ENCODE measurements at places on chromosomes 1 and 21. TPM values are rescaled to one million over a fixed set of nuclear protein-coding genes. Genes with fewer than 3 reads are reported as not detected.

Gene CFAP74
- 0.04 TPM for polyA plus RNA-seq

Gene INKA2
- 0.53 TPM for polyA plus RNA-seq

DNA sequence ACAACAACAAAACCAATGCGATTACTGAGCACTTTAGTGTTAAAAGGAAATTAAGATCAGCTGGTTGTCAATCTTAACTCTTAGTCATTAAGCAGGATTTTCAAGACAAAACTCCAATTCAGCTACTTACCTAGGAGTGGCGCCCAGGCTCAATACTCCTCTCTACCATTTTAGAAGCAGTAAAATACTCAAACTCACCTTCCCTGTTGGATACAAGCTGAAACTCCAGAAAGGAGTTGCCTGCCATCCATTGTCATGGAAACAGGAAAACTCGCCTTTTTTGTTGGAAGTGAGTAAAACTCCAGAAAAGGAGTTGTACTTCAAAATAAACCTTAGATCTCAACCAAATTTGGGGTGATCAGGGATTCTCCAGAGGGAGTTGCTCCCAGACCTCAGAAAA, 127.0 kb upstream of the F3 start:
- DNase-seq = no peak

DNA sequence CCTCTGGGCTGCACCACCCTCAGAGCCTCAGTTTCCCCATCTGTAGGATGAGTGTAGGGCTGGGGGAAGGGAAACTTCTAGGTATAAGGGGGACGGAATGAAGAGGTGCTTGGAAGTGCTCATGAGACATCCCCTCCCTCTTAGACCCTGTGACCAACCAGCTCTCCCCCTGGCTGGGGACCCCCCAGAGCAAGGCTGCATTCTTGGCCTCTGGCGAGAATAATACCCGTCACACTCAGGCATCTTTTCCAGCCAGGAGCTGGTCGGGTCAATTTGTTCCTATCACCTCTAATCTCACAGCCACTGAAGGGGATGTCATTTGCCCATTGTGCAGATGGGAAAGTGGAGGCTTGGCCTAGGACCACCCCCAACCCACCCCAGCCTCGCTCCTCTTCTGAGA, 443.0 kb downstream of the PTPRU start:
- no peak for DNase-seq

DNA sequence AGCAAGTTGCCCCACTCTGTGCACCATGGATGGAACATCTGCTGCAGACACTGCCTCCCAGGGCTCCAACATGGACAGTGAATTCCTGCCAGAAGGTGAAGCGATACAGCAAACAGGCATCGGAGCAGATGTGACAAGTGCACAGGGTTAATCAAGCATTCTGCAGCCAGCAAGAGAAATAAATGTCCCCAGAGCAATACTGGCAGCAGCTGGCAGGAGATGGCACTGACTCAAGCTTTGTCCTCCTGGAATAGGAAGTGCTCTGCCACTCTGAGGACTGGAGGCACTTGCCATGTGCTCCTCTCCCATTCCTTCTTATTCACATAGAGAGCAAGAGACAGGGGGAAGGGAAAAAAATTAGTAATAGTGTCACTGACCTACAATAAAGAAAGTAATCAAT, 402.7 kb upstream of the DAB1 start:
- no peak for DNase-seq

GRCh38 chr1:229342656-229343569, at the start of gene CCSAP:
TSS of gene CCSAP (minus strand) at chr1:229343047. CDS start at chr1:229342465, 582 bp downstream.
- DNase-seq = peak; percentile 76

Data from K562 (cell line).